Astrocyte of the spinal cord (primary cell): ENCODE measurements at places on chromosomes 1 and 21.

DNA sequence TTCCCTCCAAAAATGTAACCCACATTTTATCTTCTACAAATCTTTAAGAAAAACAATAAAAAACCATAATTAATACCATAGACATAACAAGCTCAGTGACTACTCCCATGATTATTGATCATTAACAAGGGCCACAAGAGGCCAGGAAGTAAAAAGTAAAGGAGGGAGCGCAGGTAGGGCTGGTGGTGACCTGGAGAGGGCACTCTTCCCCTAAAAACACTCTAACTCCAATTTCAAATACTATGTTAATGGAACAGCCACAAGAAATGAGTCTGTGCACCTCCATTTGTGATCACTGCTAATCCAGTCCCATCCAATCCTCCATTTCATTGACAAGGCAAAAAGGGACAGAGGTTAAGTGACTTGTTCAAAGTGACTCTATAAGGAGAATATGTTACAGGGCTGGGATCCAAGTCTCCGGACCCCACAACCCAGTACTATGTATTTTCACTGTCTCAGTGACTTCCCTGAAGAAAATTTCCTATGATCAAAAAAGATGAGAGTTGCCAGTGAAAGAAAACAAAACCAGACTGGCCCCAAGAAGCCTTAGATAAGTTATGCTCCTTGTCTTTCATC, 41.2 kb upstream of the CFAP298 start:
- DNase-seq, result peak; percentile 8

- DNase-seq, result peak; percentile 2
Measured at GRCh38 chr1:176517484-176517883, 54.5 kb downstream of the PAPPA2 start.

- no peak for DNase-seq
Measured at GRCh38 chr1:180603850-180604226, 28.0 kb upstream of the XPR1 start.

DNA sequence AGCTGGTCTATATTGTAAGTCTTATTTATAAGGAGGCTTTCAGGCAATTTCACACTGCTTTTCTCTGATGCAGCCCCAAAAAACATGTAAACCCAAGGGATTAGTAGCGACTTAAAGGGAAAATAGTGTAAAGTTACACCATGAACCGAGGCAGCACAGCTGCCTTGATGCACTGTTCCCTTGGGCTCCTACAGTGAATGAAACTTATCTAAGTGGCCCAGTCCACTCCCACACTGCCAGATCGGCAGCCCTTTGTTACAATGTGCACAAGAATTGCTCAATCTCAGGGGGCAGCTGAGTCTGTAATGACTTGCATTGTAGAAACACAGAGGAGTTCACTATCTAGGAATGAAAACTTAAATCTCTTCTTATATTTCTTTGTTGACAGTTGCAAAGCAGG, 120.8 kb upstream of the ADGRL2 start:
- DNase-seq, result no peak

- peak; percentile 85 for DNase-seq
Measured at GRCh38 chr1:206631085-206631509, 4.2 kb upstream of the DYRK3 start.

- no peak for DNase-seq
Measured at GRCh38 chr1:56915960-56916359, 49.9 kb downstream of the C8B start.

- no peak for DNase-seq
Measured at GRCh38 chr1:239302696-239303095, 83.7 kb upstream of the CHRM3 start.

GRCh38 chr1:67192902-67193301, 26.6 kb downstream of the IL23R start:
- no peak for DNase-seq

DNA sequence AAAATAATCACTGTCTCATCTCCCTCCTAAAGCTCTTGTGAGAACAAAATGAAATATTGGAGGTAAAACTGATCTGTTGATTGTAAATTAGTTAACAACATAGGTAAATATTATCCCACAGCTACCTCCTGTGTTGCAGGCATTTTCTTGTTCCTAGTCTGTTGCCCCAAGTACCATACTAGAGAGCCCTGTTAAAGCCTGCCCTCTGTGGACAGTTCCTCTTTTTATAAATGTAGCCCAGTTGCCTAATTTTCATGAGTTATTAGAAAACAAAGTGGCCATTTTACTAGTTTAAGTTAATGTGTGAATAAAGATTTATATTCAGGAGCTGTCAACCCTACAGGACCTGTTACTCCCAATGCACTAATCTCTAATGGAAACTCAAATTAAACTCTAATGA, 180.0 kb upstream of the KCND3 start:
- DNase-seq, result no peak

GRCh38 chr1:34156739-34157138, 8.3 kb downstream of the CSMD2 start:
- no peak for DNase-seq

GRCh38 chr1:27487966-27488884, 1.7 kb downstream of the WASF2 start:
- peak; percentile 35 for DNase-seq

DNA sequence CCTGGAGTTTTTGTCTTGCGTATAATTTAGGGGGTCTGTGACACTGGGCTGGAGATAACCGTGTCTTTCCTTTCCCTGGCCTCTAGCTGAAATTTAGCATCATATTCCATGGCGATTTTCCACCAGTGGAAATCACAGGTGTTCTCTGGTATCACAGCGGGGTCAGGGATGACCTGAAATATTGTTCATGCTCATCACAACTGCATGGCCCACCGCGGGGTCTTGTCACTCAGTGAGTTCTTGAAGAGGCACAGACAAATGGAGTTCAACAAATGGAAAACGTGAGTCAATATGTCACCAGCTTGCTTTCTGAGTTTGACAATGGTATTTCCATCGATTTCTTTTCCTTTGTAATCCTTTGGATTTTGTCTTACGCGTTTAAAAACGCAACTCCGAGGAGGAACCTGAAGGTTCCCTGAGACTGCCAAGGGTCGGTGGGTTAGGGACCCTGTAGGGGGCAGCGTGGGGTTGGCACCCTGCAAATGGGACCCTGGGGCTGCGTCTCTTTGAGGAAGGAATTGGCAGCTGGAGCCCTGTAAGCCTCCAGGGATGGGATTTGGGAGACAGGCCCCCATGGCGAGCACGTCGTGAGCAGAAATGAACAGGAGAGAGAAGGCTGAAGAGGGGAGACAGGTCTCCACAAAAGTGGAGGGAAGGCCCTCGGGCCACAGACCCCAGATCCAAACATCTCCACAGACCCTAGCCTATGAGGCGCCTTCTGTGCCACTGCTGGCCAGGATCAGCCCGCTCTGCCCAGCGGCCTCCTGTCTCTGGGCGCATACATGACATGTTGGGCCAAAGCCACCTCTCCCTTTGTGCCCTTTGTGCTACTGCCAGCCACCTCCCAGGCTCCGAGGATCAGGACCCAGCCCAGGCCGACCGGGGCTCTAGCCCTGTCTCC, 32.1 kb upstream of the RUNX3 start:
- no peak for DNase-seq

DNA sequence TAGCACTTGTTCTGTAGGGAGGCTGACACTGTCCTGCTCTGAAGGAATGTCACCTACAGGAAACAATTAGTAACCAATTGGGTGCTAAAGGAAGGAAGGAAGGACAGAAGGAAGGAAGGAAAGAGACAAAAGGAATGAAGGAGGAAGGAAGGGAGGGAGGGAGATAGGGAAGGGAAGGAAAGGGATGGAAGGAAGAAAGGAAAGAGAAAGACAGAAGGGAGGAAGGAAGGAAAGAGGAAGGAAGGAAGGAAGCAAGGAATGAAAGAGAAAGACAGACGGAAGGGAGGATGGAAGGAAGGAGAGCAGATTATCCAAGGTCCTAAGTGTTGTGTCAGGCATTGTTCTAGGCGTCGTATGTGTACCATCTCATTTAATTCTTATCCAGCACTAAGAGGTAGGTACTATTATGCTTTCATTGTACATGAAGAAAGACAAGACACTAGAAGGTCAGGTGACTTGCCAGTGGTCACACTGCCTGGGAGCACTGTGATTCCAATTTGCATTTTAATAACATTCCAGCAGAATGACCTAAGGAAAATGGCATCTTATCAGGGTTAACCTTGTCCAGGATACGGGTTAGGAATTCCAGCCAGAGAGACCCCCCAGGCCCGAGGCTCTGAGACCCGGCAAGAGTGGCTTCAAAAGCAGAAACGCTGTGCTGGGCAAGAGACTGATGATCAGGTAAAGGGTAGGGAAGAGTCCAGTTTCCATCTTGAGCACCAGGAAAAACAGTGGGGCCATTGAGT, 29.6 kb downstream of the CLIC6 start:
- no peak for DNase-seq

GRCh38 chr1:87327376-87328271, 1.1 kb upstream of the LMO4 start:
- DNase-seq, result peak; percentile 23

- peak; percentile 18 for DNase-seq
Measured at GRCh38 chr1:100506217-100506616, 31.7 kb upstream of the GPR88 start.

DNA sequence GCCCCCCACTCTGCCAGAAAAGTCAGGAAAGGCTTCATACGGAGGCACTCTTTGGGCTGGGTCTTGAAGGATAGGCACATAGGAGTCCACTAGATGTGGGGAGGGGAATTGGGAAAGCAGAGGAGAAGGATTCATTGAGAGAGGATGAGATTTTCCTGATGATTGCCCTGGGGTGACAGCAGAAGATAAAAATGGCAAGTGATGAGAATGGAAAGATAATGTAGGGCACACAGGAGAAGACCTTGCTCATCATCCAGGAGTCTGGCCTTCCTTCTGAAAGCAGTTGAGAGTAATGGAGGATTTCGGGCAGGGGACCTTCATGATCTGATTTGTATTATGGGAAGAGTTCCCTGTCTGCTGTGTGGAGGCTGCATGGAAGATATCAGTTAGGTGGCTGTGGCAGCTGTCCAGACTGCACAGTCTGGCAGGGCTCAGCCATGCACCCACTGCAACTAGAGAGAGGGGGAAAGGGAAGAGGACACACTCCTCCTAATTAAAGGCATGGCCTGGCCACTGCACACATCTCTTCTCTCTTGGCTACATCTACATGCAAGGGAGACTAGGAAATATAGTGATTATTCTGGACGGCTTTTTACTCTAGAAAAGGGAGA, 9.6 kb upstream of the FABP3 start:
- no peak for DNase-seq

DNA sequence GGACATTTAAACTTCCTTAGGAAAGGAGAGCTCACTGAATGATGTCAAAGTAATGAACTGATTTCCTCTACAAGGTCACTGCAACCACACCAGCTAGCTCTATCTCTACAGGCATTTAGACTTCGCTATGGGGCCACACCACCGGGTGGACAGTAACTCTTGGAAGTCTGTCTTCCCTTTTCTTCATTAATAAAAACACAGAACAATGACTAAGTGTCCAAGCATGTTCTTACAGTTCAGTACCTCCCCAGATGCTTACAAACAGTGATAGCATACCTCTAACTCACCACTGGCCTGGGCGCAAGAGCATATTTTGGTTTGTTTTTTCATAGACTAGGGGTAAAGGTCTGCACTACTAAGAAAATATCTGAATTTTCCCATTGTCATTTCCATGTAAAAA, 54.6 kb downstream of the SIM2 start:
- peak; percentile 85 for DNase-seq

DNA sequence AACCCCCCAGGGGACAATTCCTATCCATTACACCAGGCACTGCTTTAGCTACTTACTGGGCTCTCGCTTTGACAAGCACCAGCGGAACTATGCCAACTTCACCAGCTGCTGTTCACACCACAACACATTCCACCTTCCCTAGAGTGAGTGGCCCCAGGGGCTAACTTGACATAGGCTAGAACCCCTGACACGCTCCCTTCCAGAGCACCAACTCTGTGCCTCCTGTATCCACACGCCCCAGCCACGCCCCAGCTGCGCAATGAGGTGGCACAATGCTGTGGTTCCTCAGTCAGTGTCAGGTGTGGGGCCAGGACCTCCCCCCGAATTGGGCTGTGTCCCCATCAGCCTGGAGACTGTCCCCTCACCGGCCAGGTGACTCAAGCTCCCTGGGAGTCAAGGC, 11.7 kb upstream of the FGR start:
- DNase-seq, result no peak
